CD4-positive, alpha-beta T cell treated with Interleukin-17A for 1 hour (primary cell): ENCODE measurements at places on chromosomes 2 and 18.

DNA sequence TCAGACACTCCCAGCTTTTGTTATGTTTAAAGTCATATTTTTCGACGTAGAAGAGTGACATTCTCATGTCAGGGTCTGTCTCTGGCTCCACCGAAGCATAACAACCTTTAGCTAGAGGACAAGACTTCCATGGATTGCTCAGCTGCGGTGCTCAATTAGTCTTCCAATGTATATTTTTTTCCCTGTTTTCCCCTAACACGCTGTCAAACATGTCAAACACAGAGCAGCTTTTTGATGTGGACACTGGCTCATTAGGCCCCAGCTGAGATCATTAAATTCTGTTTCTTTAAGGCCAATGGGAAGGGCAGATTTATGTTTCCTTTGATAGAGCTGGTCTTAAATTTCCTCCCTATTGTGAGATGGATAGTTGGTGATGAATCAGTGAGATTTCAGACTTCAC lies 525.4 kb downstream of the PIK3C3 start:
- no peak for DNase-seq

DNA sequence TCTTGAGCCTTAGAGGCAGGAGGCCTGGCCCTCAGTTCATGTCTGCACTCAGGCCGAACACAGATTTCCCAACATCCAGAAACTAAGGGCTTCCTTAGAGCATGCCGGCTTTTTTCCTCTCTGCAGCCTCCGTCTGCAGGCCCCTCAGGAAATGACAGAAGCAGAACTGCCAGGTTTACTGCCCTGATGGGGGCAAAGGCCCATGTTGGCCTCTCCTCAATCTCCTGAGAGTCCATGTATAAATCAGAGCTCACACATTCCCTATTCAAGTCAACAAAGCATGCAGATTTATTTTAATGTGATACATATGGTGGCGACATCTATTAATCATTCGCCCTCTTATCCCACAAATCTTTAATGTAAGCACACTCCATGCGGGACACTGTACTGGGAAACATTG lies 475.6 kb upstream of the HS6ST1 start:
- DNase-seq: no peak

- DNase-seq: peak; percentile 30
Observed at GRCh38 chr18:44805643-44806042, 125.0 kb downstream of the SETBP1 start.

GRCh38 chr2:16040271-16041010 lies 100.1 kb downstream of the MYCN start:
- DNase-seq: no peak

GRCh38 chr18:65750389-65751154 lies at the start of gene CDH7:
CDH7 (plus strand) TSS chr18:65751012; CDS start chr18:65762843, 11,831 bp downstream.
- DNase-seq: no peak

- DNase-seq: peak; percentile 29
Observed at GRCh38 chr2:36965751-36966369, 476 bp downstream of the STRN start.
